ENCODE measurements at places on chromosomes 3 and 15.

- DNase-seq: no peak
Observed at GRCh38 chr3:179179979-179180759, 32.0 kb downstream of the PIK3CA start.

DNA sequence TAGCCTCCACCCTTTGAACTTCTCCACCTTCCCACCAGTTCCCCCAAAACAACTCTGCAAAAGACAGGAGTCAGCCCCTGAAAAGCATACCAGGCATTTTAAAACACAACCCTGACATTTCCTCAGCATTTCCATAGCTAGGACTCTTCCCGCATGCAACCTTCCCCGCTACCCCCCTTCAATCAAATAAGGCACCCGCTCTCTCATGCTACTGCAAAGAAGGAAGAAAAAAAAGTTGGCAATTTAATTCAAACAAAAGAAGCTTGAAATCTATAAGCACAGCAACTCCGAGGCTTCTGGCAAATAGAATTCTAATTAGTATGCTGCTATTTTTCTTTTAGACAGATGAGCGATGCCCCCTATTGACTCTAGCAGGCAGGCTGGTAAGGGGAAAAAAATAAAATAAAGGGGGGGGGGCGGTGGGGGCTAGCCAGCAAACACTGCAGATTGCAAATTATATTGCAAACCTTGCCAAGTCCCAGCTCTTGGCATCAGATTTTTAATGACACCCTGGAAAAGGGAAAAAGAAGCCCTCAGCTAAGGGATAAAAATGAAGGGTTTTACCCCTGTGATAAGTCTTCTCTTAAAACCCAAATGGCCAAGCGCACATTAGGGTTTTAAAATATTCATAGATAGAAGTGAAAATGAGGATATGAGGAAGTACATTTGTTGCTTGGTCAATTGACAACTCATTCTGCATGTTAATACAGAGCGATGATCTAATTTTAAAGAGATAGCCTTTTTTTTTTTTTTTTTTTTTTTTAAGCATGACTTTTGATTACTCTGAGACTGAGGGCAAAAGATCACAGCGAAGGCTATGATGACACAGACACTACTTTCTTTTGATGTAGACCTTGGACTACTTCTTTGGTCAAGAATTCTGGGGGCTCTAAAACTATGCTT is 255.2 kb downstream of the NR2F2 start:
- DNase-seq: no peak

GRCh38 chr15:99449514-99449913 is 116.3 kb upstream of the MEF2A start:
- no peak for DNase-seq

DNA sequence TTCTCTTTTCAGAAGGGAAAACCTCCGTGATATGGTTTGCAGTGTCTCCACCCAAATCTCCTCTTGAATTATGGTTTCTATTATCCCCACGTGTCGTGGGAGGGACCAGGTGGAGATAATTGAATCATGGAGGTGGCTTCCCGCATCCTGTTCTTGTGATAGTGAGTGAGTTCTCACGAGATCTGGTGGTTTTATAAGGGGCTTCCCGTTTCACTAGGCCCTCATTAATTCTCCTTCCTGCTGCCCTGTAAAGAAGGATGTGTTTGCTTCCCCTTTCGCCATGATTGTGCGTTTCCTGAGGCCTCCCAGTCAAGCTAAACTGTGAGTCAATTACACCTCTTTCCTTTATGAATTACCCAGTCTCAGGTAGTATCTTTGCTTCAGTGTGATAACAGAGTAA is 692.7 kb upstream of the GRM7 start:
- no peak for DNase-seq

DNA sequence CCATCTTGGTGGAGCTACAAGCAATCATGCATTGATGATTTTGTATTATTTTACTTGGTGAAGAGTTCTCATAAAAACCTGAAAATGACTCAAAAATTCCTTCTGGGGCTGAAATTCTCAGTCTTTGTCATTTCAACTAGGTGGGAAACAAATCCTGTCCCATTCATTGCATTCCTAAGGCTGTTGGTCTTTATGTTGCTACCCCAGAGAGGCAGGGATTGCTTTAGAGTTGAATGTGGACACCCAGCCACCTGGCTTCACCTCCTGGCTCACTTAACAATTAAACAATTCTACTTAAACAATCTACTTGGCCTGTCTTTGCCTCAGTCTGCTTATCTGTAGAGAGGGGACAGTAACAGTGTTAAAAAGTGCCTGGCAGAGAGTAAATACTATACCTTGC is 117.3 kb upstream of the UBE3A start:
- no peak for DNase-seq

DNA sequence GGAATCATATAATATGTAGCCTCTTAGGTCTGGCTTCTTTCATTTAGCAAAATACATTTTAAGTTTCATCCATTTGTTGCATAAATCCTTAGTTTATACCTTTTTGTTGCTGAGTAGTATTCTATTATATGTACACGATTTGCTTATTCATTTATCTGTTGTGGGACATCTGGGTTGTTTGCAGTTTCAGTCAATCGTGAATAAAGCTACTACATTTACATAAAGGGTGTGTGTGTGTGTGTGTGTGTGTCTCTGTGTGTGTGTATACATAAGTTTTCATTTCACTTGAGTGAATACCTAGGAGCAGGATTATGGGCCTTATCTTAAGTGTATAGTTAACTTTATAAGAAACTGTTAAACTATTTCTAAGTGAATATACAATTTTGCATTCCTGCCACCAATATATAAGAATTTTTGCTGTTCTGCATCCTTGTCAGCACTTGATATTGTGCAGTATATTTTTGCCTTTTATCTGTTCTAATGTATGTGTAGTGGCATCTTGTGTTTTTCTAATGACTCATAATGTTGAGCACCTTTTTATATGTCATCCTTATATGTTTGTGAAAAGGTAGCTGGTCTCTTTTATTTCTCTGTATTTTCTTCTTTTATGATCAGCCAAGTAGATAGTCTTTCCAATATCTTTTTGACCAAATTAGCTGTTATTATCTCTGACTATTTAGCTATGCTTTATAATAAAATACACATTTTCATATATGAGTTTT is 55.0 kb downstream of the GLCE start:
- no peak for DNase-seq

- no peak for DNase-seq
Observed at GRCh38 chr3:187769771-187770170, 24.5 kb upstream of the BCL6 start.

DNA sequence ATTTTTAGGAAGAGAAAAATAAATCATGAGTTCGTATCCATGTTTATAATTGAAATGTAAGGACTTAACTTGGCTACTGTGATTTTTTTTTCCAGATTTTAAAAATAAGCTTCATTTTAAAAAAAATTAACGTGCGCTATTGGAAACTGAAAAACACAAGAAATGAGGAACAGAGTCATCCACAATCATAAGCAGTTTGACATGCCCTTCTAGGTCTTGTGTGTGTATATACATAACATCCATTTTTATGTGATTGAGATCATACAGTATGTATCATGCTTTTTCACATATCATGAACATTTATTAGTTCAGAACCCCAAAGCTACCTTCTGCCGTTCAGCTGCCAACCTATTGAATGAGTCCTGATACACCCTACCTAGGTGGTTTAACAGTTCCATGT is 22.7 kb downstream of the IREB2 start:
- no peak for DNase-seq

GRCh38 chr3:50617911-50618481 is 1.0 kb downstream of the MAPKAPK3 start:
- no peak for DNase-seq

GRCh38 chr15:95359966-95360365 is 970.5 kb upstream of the NR2F2 start:
- DNase-seq: no peak

DNA sequence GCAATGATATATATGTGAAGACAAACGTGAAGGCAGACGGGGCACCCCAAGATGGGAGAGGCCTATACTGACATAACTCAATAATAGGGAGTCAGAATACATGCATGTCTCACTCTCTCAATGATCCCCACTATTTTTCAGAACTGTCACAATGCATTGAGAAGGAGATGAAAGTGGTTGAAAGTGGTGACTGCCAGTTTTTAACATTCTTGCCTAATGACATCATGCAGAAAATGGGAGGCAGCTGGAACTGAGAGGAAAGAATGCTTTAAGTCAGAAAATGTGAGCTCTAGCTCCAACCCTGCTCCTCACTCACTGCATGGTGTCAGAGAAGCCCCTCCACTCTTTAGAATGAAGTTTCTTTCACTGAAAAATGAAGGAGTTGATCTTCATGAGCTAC is 55.3 kb upstream of the P2RY1 start:
- no peak for DNase-seq

DNA sequence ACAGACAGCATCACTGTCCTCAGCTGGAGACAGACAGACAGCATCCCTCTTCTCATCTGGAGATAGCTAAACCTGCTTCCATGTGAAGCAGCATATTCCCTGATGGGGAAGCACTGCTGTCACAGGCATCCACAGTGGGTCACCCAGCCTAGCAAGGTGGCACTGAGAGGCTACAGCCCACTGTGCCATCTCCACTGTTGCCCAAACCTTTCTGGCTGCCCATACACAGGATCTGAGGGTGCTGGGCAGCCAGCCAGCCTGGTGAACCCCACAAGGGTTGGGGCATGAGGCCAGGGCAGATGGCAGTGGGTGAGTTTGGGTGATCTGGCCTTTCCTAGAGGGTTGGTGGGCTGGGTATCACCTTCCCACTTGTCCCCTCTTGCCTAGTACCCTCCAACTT is 11.7 kb downstream of the CHST13 start:
- DNase-seq: no peak

GRCh38 chr3:151426341-151426657 is 34.6 kb downstream of the IGSF10 start:
- no peak for DNase-seq

DNA sequence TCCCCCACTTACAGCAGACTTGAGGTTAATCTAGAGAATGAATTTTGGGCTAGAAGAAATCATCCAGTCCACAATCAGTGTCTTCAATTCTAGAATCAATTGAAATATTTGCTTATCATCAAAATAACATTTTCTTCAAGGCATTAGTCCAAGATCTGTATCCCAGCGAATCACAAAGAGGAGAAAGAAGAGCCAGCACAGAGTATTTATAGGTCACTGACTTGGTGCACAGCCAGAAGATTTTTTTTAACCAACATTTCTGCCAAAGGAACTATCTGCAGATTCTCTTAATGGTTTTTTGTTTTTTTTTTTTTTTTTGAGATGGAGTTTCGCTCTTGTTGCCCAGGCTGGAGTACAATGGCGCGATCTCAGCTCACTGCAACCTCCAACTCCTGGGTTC is 178.2 kb downstream of the TNIK start:
- DNase-seq: no peak

GRCh38 chr3:157280786-157281185 is 120.8 kb upstream of the CCNL1 start:
- no peak for DNase-seq

GRCh38 chr15:70186152-70186551 is 88.4 kb upstream of the TLE3 start:
- DNase-seq: no peak

GRCh38 chr3:78090382-78090781 is 1050.5 kb downstream of the ROBO2 start:
- DNase-seq: no peak

- DNase-seq: no peak
Observed at GRCh38 chr3:186213946-186214345, 105.1 kb upstream of the ETV5 start.

DNA sequence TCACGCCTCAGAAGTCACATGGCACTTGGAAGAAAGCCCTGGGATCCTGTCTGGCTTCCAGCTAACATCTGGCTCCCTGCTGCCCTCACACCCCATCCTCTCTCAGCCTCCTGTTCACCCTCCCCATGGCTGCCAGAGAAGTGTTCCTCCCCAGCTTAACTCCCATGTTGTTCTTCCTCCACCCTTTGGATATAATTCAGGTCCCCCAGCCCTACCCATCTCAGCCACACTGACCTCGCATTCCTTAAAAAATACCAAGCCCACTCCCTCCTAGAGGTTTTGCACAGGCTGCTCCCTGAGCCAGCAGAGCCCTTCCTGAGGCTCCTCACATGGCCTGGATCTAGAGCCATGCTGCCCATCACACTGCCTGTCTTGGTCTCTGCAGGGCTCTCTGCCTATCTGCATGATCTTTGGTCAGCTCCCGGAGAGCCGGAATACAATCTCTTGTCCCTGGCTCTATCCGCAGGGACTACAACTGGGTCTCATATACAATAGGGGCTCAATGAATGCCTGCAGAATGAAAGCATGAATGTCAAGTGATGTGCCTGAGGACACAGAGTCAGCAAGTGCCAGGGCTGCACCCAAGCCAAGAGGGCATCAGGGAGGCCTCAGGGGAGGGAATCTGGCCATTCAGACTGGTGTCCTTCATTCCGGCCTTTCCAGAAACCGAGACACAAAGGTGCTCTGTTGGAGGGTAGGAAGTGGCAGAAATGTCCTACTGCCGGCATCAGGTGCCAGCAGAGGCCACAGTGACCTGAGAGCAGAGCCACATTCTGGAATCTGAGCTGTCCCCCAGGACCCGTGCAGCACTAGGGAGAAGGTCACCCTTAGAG is 3.8 kb upstream of the TKT start:
- no peak for DNase-seq

- no peak for DNase-seq
Observed at GRCh38 chr15:89743594-89743993, 7.5 kb downstream of the MESP1 start.

GRCh38 chr3:55169161-55169560 is 241.3 kb upstream of the LRTM1 start:
- DNase-seq: no peak

DNA sequence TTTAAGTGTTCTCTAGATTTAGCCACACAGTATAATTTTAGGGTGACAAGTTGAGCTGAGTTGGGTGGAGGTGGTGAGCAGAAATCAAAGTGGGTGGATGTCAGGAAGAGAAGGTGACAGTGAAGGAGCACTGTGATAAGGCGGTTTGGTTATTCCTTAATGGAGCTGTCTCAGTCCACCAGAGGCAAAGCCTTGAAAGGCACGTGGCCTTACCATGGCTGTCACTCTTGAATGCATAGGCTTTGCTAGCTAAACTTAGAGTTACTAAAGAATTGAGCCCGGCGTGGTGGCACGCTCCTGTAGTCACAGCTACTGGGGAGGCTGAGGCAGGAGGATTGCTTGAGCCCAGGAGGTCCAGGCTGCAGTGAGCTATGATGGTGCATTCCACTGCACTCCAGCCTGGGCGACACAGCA is 560 bp upstream of the TTLL13 start:
- DNase-seq: no peak

DNA sequence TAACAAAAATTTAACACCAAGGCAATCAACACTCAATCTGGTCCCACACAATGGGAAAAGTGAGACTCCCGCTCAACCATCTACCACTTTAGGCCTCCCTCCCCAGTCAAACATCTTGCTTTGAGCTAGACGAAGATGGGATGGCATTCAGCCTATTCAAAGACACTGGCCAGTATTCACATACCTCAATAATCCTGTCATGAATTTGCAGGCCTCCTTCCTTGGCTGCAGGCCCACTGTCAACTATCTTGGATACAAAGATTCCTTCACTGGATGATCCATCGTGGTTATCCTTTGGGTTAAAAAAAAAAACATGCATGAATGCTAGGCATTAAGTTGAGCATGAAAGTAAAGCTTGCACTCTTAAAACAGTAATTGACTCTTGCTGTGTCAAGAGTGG is 22.6 kb downstream of the PDZRN3 start:
- DNase-seq: no peak

- no peak for DNase-seq
Observed at GRCh38 chr3:123733341-123733740, 148.5 kb upstream of the HACD2 start.

All from coronary artery (tissue), 2 donors.